Aortic smooth muscle cell (primary cell): ENCODE measurements at places on chromosomes 3 and 15. TPM values are rescaled to one million over a fixed set of nuclear protein-coding genes. Genes with fewer than 3 reads are reported as not detected.

Gene EBLN2
- 3.5 and 3.6 TPM in 2 replicates for total RNA-seq

Gene UBR1
- total RNA-seq = 36.4 and 39.8 TPM in 2 replicates

Gene EXD1
- not detected in 2 replicates for total RNA-seq

Gene ITIH3
- total RNA-seq = 1.1 and 2.8 TPM in 2 replicates

Gene EOGT
- 77.2 and 80.3 TPM in 2 replicates for total RNA-seq

Gene AGBL1
- not detected in 2 replicates for total RNA-seq

Gene IFT122
- 26.6 and 29.0 TPM in 2 replicates for total RNA-seq

Gene SCAMP2
- 15.2 and 17.0 TPM in 2 replicates for total RNA-seq

Gene ZNF148
- 27.9 and 39.7 TPM in 2 replicates for total RNA-seq

Gene FEZF2
- total RNA-seq = not detected in 2 replicates
